T-helper 17 cell (primary cell): ENCODE measurements at places on chromosomes 2 and 18. TPM values are rescaled to one million over a fixed set of nuclear protein-coding genes. Genes with fewer than 3 reads are reported as not detected.

RAB31 gene
- 15.6 TPM for total RNA-seq

LYG2 gene
- not detected for total RNA-seq

IL1R2 gene
- 1.9 TPM for total RNA-seq

CENPO gene
- total RNA-seq, result 3.5 TPM

MATN3 gene
- not detected for total RNA-seq

ROCK1 gene
- total RNA-seq, result 114 TPM

PLCD4 gene
- total RNA-seq, result 0.85 TPM

BOLA3 gene
- total RNA-seq, result 23.3 TPM

MPV17 gene
- 48.6 TPM for total RNA-seq

CTLA4 gene
- 77.2 TPM for total RNA-seq

KCNF1 gene
- total RNA-seq, result not detected

MALL gene
- total RNA-seq, result 0.12 TPM

TRPM8 gene
- total RNA-seq, result not detected

CIAO1 gene
- total RNA-seq, result 60.0 TPM

IL1A gene
- 0.35 TPM for total RNA-seq

GNLY gene
- total RNA-seq, result 14.8 TPM

SNX17 gene
- total RNA-seq, result 80.3 TPM

NOL4 gene
- not detected for total RNA-seq

LAMA1 gene
- not detected for total RNA-seq

POLE4 gene
- 27.4 TPM for total RNA-seq

SFT2D3 gene
- 5.9 TPM for total RNA-seq

ZNF396 gene
- 0.26 TPM for total RNA-seq

ANKRD30BL gene
- not detected for total RNA-seq

TNFRSF11A gene
- 3.1 TPM for total RNA-seq

ACMSD gene
- not detected for total RNA-seq

IKZF2 gene
- 23.9 TPM for total RNA-seq

PLGLB2 gene
- total RNA-seq, result 3.6 TPM

EVA1A gene
- total RNA-seq, result not detected

SLC14A1 gene
- 9.8 TPM for total RNA-seq

BAZ2B gene
- total RNA-seq, result 39.3 TPM

INHA gene
- not detected for total RNA-seq

PJVK gene
- total RNA-seq, result 3.8 TPM

SLC16A14 gene
- 0.23 TPM for total RNA-seq
